ENCODE measurements at places on chromosomes 2 and 18. TPM values are rescaled to one million over a fixed set of nuclear protein-coding genes. Genes with fewer than 3 reads are reported as not detected.
A peak's percentile ranks its signal among the peaks of the same experiment; 100 is the strongest.

GRCh38 chr2:190357600-190357999 lies 14.2 kb downstream of the INPP1 start:
- no peaks in the 10 kb centered on the region for H3K27me3 ChIP-seq
- no peak for DNase-seq
- no peak overlapping the region for H3K4me3 ChIP-seq
- no peak overlapping the region for H3K27ac ChIP-seq

DNA sequence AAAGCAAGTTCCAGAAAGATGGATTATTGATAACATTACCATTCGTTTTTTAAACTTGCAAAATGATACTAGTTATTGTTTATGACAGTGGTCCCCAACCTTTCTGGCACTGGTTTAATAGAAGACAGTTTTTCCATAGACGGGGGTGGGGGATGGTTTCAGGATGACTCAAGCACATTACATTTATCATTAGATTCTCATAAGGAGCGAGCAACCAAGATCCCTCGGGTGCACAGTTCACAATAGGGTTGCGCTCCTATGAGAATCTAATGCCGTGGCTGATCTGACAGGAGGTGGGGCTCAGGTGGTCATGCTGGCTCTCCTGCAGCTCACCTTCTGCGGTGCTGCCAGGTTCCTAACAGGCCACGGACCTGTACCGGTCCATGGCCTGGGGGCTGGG lies 86.2 kb downstream of the BCL2 start:
- H3K4me3 ChIP-seq = peak overlapping the region; percentile 63
- H3K27ac ChIP-seq = peak overlapping the region; percentile 78
- H3K36me3 ChIP-seq = peaks cover 70% of the 10 kb centered on the region
- DNase-seq = no peak
- no peaks in the 10 kb centered on the region for H3K27me3 ChIP-seq

DNA sequence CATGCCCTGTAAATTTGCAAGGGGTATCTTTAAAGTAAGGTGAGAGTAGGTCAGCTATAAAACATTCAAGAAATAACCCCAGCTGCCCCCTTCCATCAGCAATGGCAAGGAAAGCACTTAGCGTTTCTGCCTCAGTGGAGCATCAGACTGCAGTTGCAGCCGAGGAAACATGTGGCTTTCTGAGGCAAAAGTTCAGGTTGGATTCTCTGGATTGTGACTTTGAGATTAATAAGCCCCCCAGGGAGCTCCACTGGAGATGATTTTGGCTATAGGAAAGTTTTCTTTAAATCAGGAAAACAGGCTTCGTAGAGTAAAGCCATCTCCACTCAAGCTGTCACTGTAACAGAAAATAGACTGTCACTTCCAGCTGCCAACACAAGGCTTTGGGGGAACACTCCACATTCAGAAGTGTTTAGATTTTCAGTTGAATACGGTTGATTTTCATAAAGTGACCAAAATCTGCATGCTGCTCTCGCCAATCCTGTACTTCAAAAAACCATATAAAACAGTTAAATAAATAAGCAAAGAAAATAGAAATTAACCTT lies 15.3 kb upstream of the RIT2 start:
- H3K4me3 ChIP-seq = no peak overlapping the region
- no peak for DNase-seq
- no peaks in the 10 kb centered on the region for H3K27me3 ChIP-seq

Gene UGT1A3
- not detected for total RNA-seq

DNA sequence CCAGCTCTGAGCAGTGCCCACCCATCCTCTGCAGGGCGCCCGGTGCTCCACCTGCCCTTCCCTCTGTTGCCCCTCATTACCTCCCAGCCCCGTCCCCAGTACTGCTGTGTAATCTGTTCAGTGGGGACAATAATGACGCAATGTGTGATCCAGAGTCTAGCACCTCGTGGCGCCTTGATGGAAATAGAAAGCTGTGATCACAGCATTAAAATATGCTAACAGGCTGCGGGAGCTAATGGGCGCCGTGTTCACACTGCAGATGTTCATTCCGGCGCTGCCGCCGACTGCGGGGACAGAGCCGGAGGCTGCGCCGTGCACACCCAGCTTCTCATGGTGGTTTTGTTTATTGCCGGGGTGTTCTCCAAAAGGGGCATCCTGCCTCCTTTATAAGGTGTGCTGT lies 235.2 kb downstream of the LDLRAD4 start:
- H3K4me1 ChIP-seq = peaks cover 19% of the 10 kb centered on the region
- no peak overlapping the region for H3K27ac ChIP-seq
- no peaks in the 10 kb centered on the region for H3K27me3 ChIP-seq
- DNase-seq = no peak
- H3K36me3 ChIP-seq = peaks cover 9% of the 10 kb centered on the region

Gene HOXD13
- not detected for total RNA-seq
